Fibroblast of mammary gland (primary cell): ENCODE measurements at places on chromosomes 1 and 21.

DNA sequence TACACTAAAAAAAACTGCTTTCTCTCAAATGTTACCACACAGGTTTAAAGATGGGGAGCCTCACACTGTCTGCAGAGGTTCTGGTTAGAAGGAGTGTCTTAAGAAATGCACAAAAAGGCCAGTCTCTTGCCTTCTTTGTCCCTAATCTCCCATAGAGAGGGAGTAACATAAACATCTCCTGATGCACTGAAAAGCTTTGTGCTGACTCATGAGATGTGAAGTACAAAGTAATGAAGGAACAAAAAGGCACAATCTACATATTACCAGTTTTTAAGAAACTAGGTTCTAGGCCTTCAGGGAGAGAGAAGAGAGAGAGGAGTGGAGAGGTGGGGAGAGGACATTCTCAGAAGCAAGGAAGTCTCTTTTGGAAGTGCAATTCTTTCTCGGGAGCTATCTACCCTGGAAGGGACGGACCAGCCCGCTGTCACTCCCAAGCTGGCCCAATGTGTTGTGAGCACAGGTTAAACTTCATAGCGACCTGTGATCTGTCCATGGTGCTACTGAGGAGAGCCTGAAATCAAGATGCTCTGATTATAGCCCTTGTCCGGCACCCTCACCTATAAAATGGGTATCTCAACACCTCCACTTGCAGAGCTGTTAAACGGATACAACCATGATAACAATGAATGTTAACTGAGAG, 458.1 kb downstream of the DISC1 start:
- DNase-seq, result no peak

GRCh38 chr1:61448914-61449313, 276.0 kb downstream of the TM2D1 start:
- DNase-seq, result peak; percentile 100

DNA sequence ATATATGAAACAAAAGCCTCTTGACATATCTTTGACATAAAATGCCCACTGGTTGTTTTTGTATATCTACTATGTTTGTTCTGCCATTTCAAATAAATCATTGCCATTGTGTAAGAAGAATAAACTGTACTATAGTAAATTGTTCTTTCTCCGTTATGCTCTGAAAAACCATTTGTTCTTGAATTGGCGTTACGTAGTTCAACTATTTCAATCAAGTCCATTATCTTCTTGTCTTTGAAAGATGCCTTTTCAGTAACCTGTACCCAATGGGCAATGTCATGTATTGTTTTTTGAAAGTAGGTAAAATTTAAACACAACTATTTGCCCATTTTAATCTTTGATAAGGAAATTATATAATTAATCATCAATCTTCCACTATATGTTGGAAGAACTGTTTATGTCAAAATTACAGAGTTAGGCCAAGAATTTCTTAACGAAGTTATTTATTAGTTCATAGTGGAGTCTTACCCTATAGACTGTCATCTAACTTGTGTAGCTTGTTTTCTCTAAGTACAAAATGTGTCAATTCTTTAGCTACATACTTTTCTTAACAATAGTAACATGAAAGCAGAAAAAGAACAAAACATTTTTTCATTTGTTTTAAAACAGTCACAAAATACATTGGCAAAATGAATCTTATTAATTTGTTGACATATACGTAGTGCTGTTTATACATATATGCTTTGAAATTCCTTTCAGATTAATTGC, 294.8 kb downstream of the PTPRC start:
- DNase-seq, result no peak

GRCh38 chr21:35053356-35054096, 4.4 kb upstream of the RUNX1 start:
- no peak for DNase-seq

GRCh38 chr1:24892188-24893153, 37.6 kb downstream of the RUNX3 start:
- DNase-seq, result no peak

DNA sequence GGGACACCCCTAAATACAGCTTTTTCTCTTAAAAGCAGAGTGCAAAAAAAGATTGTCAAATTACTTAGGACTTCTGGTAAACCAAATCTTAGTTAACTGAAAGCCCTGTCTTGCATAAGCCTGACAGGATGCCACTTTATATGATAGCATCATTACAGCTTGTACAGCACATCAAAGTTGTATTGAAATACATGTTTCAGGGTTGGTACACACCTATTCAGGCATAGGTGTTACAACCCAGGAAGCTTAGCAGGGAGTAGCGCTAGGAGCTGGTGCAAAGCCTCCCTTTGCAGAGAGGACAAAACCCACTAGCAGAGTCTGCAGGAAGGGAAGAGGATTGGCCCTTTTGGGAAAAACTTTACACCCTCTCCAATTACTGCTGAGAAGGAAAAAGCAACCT, 258.9 kb upstream of the SGIP1 start:
- DNase-seq, result no peak

DNA sequence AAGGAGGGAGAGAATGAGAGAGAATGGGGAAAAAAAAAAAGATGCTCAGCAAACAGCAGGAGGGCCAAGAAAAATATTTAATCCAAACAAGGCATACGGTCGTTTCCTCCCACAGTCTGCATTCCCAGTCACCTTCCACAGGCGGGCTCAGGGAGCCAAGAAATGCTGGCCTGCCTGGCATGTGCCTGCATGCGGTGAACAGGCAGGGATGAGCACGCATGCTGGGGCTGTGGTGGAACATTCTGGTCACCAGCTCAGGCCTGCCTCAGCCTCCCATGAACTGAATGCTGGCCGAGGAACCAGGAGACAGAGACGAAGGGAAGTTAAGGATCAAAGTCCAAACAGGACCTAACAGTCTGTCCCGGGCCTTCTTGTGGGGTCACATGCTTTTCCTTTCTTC, 335.3 kb downstream of the ASTN1 start:
- no peak for DNase-seq

DNA sequence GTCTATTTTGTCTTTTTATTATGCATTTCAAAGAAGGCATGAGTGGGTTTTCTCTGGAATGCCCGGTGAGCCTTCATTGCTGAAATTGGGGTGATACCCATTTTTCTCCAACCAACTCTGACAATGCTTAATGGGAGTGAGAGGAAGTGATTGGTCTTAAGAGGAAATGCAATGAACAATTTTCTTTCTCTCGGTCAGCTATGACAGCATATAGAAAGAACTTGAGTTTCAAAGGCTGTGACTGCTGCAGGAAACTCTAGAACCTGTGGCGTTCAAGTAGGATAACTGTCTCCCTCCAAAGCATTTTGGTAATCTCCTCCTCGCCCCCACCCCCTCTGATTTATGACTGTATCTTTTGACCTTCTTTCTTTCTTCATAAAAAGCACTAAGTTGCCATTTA, 155.9 kb downstream of the LYPLAL1 start:
- peak; percentile 37 for DNase-seq

- peak; percentile 83 for DNase-seq
Observed at GRCh38 chr1:215543191-215543606, 23.9 kb upstream of the KCTD3 start.

GRCh38 chr1:3779265-3779911, 6.8 kb downstream of the SMIM1 start:
- no peak for DNase-seq

GRCh38 chr1:242178924-242179708, 180.2 kb upstream of the MAP1LC3C start:
- no peak for DNase-seq

DNA sequence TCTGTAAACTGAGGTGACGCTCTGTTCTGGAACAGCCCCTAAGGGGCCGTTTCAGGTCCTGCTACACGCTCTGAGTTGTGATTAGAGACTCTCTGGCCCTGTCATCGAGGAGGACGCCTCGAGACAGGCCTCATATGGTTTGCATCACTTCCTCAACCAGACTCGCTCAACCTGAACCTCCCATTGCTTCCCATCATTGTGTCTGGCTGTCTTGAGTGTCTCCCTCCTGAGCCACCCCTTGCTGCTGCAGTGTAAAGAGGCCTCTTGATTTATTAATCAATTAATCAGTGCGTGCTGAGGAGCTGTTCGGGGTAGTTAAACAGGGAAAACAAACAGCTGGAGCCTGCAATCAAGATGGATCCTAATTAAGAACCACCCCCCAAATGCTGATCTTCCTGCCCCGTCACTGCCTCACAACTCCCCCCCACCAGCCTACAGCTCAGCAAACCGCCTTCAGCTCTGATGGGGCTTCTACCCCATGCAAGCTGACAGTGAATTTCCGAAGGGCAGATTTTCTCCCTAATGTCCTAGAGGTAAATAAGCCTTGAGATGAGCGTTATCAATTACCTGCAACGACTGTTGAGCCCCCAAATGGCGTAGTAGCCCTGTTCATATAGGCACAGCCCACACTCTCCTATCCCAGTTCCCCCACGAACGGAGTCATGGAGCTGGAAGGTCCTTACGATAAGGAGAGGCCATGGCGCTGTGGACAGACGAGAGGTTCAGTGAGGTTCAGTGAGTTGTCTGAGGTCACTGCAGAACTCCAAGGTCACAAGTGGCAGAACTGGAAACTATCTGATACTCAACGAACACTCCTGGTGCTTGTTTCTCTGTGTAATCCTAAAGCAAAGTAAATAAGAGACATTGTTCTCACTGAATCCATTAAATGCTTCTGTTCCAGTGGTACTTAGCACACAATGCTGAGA, 210.6 kb downstream of the KIF26B start:
- no peak for DNase-seq

DNA sequence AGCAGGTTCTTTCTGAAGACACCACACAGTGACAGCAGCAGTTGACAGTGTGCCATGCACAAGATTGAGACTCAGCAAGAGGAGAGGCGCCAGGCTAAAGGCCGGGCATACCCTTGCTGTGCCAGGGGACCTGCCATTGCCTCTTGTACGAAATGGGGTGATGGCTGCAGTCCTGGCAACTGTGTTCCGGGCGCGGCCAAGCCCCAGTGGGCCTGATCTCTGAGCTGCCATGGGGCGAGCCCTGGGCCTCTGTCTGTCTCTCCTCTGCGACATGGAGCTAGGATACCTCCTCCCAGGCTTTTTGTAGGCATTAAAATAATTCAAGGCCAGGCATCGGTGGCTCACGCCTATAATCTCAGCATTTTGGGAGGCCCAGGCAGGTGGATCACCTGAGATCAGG, 9.6 kb upstream of the TRAPPC10 start:
- DNase-seq, result no peak

GRCh38 chr1:184915463-184916090, 58.7 kb downstream of the NIBAN1 start:
- no peak for DNase-seq

DNA sequence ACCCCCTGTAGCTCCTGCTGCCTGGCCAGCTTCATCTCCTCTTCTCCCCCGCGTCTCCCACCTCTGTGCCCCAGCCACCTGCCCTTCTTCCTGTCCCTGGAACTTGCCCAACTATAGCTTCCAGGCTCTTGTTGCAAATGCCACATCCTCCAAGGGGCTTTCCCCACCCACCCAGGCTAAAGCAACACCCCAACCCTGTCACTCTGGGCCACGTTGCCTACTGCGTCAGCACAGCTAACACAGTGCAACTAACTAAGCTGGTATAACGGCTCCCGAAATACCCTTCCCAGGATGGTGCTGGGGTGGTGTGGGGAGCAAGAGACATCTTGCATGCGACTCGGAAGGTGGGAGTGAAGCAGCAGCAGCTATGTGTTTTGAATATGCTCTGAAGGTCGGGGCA, 19.7 kb downstream of the CAMK2N1 start:
- DNase-seq, result no peak

- no peak for DNase-seq
Observed at GRCh38 chr1:109535481-109535880, 4.2 kb upstream of the GPR61 start.

DNA sequence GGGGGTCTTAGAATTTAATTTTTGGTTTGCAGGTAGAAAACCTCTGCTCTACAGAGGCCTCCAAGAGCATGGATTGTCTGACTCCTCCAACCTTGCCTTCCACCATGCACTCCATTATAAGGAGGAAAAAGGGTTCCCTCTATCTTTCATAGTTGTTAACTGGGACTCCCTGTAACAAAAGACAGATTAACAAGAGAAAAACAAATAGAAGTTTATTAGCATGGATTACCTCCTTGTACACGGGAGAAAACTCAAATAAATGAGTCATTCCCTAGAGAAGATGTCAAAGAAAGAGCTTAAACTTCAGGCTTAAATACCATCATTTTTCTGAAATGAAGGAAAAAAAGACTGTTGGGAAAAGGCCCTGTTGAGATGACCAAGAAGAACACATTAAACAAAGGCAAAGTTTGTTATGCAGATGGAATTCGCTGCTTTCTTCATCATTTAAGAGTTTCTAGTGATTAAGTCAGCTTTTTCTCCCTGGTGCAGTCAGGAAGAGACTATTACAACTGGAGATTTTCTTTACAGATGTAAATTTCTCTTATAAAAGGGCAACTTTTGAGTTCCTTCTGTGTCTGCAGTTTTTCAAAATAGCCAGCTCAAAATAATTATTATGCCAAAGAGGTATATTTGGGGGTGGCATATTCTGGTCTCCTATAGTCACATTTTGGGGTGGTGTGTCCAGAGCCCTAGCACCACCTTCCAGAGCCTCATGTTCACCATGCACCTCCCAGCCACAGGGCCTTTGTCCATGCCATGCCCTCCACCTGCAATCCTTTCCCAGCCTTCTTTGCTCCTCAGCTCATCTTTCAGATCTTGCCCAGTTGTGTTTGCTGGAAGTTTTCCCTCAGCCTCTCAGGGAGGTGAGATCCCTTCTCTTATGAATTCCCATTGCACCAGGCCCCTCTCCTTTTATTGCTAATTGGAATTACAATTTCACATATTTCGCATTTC, 63.1 kb upstream of the KLHDC7A start:
- DNase-seq, result no peak

DNA sequence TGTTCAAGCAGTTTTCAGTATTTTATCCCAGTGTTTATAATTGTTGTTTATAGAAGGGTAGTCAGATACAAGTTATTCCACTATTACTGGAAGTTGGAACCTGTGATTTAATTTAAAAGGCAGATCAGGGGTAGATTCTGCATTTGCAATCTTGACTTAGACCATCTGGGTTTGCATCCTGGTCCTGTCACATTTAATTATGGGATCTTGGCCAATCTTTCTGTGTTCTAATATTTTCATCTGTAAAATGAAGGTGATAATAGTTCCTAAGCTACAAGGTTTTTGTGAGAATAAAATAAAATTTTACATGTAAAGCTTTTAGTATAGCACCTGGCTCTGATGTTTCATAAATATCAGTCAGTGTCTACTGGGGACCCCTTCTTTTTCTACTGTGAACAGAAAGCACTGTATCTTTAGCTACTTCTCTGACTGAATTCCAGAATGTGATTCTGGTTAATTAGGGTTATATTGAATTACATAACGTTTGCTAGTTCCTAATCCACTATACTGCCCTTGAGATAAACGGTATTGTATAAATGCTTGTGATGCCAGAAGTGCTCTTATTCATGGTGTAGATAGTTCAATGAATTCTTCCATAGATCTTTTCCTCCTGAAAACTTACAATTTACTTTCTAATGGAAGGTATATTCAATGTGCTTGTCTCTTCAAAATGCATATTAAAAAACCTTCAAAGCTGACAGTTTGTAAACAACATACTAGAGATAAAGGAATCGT, 131.0 kb downstream of the KCNK1 start:
- DNase-seq, result no peak

- no peak for DNase-seq
Observed at GRCh38 chr1:174800216-174800851, 199.4 kb upstream of the CACYBP start.

- no peak for DNase-seq
Observed at GRCh38 chr21:28731700-28732321, 260.9 kb downstream of the LTN1 start.

GRCh38 chr1:16972189-16972895, 8.1 kb downstream of the MFAP2 start:
- no peak for DNase-seq
